Left lobe of liver (tissue), 2 donors: ENCODE measurements at places on chromosomes 2 and 18.

DNA sequence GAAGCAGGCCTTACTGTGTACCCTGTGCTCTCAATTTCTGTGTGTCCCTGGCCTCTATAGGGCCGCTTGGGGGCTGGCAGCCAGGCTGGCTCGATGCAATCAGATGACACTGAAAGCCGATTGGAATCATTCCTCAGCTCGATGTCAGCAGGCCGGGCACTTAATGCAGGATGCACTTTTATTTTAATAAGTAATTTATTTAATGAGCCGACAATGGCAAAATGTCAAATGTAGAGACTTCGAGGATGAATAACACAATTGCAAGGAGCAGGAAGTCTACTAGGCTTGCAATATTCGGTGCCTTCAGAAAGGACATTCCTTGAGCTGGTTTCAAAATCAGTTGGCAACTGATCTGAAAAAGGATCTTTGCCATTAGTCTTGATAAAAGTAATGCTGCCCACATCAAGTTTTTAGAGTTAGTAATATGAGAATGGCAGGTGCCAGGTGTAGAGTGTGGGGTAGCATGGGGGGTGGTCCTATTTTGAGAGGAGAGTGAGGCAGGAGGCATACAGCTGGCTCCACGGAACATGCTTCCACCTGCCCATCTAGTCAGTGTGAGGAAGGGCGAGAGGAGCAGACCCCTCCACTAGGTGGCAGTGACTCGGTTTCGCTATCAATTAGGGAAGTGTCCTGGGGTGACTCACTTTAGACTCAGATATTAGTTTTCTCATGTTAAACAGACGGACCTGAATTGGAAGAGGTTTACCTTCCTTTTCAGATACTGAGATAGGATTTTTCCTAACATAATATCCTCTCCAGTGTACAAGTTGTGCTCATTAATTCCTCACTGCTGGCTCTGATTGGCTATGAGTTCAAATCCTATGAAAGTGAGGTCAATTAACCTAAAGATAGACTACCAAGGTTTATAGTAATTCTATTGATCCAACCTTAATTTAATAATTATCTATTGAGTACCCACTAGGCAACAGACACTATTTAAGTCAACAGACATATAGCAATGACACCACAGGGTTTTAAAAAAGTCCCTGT, 80.9 kb downstream of the NABP1 start:
- DNase-seq, result peak; percentile 53

DNA sequence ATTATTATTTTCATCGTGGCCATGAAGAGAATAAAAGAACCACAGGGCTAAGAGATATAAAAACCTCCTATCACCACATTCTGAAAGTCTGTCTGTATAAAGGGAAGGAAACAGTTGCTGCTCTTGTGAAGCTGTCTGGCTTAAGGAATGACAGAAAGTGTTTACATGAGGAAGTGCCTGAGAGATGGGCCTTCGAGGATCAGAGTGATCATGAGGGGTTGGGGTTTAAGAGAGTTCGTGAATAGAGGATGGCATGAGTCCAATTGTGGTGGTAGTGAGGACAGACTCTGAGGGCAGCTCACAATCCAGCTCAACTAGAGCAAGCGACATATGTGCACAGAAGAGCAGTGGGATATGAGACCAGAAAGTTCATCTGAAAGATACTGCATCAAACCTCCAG, 65.8 kb upstream of the PIEZO2 start:
- no peak for DNase-seq

DNA sequence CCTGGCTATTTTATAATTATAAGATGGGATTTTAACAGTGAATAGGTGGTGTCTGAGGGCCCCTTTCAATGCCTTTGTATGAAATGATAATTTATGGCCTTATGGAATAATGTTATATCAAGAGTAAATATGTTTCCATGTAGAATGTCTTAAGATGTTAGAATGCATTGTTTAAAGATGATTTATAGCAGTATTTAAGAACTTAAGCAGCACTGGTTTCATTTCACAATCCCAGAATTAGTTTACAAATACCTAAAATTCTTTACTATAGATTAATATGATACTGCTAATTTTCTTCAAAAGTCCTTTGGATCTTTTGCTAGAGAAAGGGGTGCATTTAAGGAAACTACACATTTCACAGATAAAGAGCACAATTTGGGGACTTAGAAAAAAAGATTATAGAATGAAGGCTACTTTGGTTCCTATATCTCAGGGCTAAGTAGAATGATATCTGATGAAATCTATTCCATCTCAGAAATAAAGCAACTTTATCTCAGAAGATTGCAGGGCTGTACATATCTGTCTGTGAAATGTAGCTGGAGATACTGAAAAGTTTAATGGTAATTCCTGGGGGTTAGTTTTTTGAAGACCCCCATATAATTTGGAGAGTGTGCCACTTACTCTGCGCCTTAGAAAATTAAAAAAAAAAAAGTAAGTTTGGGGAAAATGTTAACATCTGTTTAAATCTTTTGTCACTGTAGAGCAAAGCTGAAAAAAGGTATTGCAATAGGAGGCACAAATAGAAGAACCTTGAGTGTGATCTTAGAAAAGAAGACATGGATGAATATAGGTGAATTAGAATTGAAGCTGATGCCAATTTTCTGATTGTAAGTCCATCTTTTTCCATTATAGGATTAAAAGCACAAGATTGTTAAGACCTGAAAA, 123.4 kb downstream of the GULP1 start:
- DNase-seq, result no peak

GRCh38 chr2:60354713-60355112, 198.7 kb downstream of the BCL11A start:
- no peak for DNase-seq

GRCh38 chr2:11590193-11590592, 56.3 kb downstream of the GREB1 start:
- DNase-seq, result no peak

- no peak for DNase-seq
Observed at GRCh38 chr2:105877945-105878344, 133.2 kb downstream of the NCK2 start.

DNA sequence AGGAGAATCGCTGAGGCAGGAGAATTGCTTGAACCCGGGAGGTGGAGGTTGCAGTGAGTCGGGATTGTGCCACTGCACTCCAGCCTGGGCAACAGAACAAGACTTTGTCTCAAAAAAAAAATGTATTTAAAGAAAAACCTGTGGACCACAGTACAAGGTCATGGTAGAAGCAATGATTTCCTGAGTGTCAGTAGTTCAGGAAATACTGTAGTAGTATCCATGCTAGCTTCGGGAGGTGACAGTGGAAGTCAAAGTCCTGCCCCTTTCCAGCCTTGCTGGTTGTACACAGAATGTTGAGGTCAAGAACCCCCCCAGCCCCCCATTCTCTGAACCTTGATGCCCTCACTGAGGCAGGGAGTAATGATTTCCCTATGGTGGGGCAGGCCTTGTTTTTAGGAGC, 56.6 kb downstream of the INPP4A start:
- DNase-seq, result peak; percentile 37

DNA sequence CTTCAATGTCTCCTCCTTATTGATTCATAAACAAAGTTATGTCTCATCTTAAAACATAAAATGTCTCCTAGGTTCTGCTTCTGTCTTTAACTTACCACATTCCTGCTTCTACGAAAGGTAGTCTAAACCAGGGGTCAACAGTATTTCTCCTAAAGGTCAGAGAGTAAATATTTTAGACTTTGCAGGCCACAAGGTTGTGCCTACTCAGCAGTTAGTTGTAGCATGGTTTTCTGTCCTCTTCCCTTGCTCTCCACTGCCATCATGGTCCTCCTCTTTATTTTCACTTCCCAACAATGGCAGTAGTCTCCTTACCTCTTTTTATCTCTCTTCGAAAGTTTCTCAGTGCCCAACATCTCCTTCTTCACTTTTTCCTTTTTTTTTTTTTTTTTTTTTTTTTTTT, 68.3 kb upstream of the LRP1B start:
- no peak for DNase-seq

DNA sequence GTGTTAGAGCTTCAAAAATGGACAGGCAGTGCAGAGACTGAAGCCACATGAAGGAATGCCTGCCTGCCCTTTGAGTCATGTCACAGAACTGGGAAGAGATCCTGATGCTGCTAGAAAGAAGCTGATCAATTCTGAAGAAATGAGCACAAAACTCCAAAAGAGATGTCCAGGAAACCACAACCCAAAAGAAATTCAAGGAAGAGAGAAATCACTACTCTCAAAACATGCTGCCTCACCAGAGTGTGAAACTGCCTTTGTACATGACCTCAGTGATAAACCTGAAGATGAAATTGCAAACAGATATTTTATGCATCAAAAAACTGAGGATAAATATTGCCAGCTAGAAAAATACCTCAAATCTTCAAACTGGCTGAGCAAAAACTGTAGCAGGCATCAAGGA, 20.5 kb downstream of the USP40 start:
- no peak for DNase-seq

- DNase-seq, result no peak
Observed at GRCh38 chr2:230893338-230893737, 28.6 kb downstream of the ITM2C start.

DNA sequence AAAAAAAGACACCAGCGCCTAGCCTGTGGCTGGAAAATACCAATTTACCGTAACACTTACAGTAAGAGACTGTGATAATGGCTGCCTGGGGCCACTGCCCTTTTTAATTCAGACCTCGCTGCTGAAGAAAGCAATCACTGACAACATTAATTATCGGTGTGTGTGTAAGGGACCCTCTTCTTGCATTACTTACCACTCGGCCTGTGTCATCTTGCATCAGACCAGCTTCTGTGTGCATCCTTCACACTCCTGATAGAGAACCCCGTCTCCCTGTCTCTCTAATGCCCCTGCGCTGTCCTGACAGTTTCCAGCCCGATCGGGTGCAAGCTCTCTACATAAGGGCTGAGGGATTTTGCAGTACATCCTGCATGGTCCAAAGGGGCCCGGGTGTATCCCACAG, 124.4 kb downstream of the ZNF516 start:
- DNase-seq, result no peak

DNA sequence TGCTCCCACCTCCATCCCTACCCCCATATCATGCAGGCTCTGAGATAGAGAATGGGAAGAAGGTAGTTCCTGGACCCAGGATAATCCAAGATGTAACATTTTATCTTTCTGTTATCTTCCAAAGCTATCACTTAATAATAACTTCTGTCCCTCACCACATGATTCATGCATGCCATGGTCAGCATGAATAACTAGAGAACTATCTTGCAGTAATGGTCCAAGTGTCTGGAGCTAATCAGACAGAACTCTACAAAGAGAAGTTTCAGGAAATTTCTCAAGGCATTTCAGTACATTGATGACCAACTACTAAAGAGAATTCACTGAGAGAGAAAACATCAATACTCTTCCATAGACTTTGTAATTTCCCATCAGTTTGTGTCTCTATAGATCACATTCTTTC, 1469.7 kb upstream of the PIK3C3 start:
- no peak for DNase-seq

- DNase-seq, result no peak
Observed at GRCh38 chr2:224982226-224982625, 60.0 kb downstream of the DOCK10 start.

DNA sequence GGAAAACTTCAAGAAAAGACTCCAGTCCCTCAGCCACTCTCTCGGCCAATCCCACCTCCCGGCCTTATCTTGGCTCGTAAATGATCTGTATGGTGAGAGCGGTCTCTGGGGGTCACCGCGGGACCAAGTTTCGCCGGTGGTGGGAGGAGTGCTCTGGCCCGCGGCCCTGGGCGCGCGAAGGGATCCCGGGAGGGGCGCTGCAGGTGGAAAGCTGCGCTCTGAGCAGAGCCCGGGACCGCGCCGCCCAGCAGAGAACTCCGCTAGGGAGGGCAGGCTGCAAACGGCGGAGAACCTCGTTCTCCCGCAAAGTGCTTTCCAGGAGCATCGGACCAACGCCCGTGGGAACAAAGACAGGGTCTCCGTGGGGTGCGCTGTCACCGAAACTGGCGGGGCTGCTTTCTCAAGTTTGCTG, 622 bp downstream of the LRP2 start:
- DNase-seq, result peak; percentile 45

GRCh38 chr2:99854236-99854852, 288.0 kb downstream of the AFF3 start:
- no peak for DNase-seq

GRCh38 chr18:26574958-26575864, 26.9 kb upstream of the KCTD1 start:
- no peak for DNase-seq

- DNase-seq, result no peak
Observed at GRCh38 chr2:113176696-113177355, 3.1 kb downstream of the PSD4 start.

DNA sequence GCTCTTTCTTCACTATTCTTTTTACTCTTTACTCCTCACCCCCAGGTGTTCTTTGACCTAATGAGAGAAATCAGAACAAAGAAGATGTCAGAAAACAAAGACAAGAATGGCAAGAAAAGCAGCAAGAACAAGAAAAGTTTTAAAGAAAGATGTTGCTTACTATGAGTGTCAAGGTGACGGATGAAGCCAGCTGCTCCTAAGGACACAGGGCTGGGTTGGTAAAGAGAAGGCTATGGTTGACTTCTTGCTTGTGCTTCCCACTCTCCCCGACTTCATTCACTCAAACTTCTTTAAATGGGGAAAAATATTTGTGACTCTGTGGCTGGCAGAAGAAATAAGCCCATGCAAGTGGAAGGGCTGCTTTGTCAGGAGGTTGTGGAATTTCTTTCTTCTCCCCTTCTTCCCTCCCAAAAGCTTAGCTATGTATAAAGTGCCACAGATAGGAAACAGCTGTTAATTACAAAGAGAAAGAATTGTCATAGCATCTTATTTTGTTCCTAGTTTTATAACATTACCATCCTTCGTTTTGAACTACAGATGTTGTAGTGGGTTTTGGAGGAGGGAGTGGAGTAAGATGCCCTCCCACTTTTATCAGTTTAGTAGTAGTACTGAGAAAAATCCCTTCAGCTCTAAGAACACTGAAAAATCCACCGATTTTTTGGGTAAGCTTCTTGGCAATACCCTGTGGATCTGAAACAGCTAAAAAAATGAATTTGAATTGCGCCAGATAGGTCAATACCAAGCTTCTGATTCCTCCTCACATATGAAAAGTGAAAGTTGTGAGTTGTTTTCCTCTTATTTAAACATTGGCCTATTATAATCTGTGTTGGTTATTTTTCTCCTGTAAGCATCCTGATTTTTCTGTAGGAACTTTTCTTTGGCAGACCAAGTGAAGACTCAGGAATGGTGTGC, 40.7 kb downstream of the RALB start:
- no peak for DNase-seq

- DNase-seq, result no peak
Observed at GRCh38 chr18:24825397-24825796, 365.0 kb downstream of the HRH4 start.

GRCh38 chr2:8918412-8918811, 81.0 kb upstream of the KIDINS220 start:
- DNase-seq, result no peak

DNA sequence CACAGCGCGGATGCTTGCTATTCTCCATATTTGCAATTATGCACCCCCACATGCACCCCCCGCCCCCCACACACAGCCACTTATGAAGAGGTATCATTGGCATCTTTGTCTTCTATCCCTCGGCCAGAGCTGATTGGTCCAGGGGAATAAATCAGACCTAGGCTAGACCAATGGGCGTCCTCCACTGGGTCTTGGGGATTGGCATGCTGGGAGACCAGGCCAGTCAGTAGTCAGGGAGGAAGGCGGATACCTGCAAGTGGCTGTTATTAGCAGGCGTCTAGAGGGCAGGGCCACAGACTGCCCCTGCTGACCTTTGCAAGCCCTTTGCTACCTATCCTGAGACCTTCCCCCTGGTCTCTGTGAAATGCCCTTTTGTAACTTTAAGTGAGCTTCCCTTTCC, 30.0 kb downstream of the ATOH8 start:
- DNase-seq, result no peak
